ENCODE measurements at places on chromosomes 7 and 10.

- DNase-seq, result no peak
These were observed 183.4 kb upstream of the PLXNA4 start for GRCh38 chr7:132759482-132760243.

DNA sequence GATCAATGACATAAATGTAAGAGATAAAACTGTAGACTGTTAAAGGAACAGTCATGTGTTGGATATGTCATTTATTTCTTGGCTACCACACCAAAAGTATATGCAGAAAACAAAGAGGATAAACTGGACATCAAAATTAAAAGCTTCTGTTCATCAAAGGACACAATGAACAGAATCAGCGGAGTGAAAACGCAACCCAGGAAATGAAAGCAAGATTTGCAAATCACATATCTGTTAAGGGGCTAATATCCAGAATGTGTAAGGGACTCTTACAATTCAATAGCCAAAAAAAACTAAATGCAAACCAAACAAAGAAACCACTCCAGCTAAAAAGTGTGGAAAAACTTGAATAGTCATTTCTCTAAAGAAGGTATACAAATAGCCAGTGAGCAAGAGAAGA, 164.3 kb downstream of the ZMYND11 start:
- DNase-seq, result no peak

- DNase-seq, result no peak
These were observed 20.1 kb downstream of the CYTH3 start for GRCh38 chr7:6252341-6252746.

DNA sequence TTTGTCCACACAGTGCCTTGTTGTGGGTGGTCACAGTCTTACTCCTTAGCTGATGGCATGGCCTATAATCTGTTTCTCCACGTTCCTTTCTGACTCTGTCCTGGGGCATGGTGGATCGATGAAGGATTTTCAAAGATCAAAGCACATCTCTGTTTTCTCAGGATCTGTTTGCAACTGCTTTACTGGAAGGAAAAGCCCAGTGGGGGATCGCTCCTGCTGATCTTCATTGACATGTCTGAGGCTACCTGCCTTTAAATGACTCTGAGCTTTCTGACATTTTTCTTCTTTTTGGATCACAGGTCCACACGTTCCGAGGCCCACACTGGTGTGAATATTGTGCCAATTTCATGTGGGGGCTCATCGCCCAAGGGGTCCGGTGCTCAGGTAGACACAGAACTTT, 68.0 kb upstream of the PRR15 start:
- DNase-seq, result no peak

DNA sequence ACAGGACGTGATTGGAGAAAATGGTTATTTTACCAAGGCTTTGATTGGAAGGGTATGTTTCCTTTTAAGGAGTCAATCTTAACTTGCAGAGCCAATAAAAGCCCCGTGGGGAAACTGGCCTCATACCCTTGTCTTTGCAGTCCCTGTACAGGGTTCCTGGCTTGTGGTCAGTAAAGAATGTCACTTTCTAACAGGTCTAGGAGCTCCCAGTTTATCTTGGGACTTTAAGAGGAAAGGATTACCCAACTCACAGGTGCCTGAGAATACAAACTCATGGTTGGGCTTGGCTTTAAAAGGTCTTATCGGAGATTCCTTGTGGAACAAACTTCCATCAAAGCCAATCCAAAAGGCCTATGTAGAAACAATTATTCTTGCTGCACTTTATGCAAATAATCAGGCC, 221.8 kb downstream of the PHF14 start:
- DNase-seq, result no peak

GRCh38 chr10:103493362-103493915, at the start of gene NEURL1:
NEURL1 (plus strand) TSS chr10:103493705; CDS start chr10:103494388, 683 bp downstream.
- DNase-seq, result no peak

DNA sequence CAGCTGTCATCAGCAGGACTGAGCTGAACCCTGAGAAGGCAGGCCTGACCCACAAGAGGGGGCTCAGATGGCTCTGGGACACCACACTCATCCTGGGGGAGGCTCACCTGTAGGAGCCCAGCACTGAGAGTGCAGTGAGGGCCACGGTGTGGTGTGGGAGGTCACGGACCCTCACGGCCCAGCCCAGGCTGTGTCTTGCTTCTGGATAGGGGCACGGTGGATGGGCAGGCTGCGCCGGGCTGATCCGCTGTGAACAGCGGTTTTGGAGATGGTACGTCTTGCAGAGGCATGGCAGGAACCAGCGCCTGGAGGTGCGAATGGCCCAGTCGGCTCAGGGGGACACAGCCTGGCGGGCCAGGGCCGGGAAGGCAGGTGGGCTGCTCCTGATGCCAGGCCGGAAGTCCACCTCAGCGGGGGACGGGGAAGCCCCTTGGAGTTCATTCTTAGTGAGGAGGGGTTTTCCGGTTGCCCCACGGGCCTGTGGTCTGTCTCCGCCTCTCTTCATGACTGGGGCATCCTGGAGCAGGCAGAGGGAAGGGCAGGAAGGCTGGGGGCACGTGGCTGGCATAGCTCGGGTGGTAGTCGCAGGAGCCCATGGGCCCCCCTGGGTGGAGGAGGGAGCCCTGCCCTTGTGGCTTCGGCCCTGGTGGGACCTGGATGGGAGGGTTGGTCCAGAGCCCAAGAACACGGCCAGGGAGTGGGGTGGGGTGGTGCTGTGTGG, 112.5 kb downstream of the UNCX start:
- DNase-seq, result no peak

DNA sequence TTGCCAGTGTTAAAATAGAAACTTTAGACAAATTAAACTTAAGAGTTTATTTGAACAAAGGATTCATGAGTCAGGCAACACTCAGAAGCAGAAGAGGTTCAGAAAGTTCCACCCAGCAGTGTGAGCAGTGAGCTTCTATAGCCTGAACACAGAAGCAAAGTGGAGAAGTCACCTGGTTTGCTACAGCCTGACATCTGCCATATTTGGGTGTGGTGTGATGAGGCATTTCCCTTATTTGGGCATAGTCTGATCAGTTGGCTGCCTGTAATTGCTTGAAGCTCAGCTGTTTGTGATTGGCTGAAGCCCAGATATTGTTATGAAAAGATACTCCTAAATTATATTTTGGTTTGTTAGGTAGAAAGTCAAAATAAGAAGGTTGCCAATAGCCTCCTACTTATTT, 39.1 kb downstream of the VWC2 start:
- no peak for DNase-seq

DNA sequence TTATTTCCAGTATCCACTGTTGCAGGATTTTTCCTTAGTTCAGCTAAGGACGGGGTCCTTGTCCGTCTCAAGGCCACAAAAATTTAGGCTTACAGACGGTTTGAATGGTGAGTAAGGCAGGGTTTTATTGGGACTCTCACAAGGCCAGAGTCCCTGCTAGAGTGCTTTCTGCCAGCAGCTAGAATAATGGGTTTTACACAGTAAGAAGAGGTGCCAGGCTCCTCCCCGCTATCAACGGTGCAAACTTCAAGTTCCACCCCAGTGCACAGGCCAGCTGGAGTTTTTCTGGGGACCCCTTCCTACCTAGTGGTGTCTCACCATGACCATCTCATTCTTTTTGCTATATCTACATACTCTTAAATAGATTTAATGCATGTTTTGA, 198.5 kb upstream of the KCTD7 start:
- DNase-seq, result no peak

- no peak for DNase-seq
These were observed 131.9 kb downstream of the INSYN2A start for GRCh38 chr10:127064474-127064873.

- DNase-seq, result peak; percentile 24
These were observed 287.2 kb upstream of the MKLN1 start for GRCh38 chr7:131040467-131040932.

DNA sequence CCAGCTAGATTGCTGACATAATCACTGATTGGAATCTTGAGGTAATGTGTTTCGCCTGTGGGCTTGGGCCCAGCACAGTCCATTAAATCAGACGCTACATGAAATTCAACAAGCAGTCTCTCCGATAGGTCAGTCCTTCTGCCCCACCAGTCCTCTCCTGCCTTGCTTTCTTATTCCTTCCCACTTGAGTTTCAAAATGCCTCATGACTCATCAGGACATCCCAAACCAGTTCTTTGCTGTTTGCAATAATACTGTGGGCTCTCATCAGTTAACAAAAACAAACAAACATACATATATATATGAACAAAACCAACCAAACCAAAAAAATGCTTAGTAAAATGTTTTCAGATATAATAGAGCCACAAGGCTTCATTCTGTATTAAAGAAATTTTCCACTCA, 599.0 kb downstream of the SORCS1 start:
- no peak for DNase-seq

DNA sequence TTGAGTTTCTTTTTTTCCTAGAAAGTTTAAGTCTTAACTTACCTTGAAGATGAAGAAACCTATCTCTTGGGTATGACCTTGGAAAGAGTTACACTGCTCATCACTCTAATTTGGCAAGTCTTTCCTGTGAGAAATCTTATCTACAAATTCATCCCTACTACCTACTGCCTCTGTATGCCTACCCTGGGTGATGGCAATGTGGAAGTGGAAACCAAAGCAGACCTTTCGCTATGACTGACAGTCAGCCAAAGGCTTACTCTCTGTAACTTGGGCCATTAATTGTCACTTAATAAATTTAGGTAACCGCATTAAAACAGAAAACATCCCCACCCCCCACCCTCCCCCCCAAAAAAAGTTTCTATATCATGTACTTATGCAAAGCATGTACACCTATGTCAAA, 103.9 kb downstream of the CNOT4 start:
- DNase-seq, result no peak

DNA sequence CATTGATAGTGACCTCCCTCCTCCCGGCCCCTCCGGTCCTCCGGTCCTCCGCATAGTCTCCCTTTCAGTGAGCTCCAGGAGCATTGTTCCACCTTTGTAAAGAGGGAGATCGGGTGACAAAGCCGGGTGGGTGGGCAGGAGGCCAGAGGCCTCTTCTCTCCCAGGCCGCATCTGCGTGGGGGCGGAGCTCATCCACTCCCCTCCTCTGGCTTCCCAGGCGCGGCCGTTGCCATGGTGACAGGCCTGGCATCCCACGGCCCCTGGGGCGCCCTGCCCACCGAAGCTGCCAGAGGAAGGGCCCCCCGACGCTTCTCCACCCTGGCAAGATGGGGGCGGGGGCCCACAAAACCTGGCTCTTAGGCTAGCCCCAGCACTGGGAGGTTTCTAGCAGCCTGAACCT, 4.4 kb upstream of the FZD9 start:
- no peak for DNase-seq

GRCh38 chr10:104123397-104123796, 1.4 kb downstream of the SFR1 start:
- DNase-seq, result no peak

DNA sequence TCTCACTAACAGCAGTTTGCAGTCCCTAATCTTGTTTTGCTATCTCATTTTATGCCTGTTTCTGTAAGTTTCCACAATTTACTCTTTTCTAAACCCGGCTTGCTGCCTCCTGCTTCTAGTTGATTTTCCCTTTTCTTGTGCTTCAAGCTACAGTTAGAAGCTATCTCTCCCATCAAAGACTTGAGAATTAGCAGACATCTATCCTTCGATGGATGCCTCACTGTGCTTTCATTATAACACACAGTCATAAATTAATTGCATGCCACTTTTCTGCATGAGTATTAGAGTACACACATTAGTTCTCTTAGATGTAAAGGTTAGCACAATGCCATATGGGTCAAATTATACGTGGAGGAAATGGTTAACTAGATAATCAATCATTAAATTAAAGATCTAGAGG, 48.7 kb downstream of the SEMA3A start:
- DNase-seq, result no peak

DNA sequence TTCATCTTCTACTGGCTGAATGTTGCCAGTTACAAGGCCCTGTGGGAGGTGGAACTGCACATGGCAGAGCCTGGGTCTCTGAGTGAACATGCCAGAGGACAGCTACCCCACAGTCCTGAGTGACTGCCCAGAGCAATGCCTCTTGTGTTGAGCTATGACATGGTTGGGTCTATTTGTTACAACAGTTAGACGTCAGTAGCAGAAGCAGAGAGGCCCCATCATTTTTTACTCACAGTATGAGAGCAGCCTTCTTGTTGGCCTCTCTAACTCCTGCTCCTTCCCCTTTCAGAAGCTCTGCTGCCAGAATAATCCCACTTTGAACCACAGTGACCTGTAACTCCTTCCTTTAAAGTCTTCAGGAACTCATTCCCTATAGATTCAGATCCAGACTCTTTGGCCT, 30.8 kb upstream of the NRP1 start:
- no peak for DNase-seq

GRCh38 chr7:145831616-145832206, 284.9 kb upstream of the CNTNAP2 start:
- DNase-seq, result no peak

DNA sequence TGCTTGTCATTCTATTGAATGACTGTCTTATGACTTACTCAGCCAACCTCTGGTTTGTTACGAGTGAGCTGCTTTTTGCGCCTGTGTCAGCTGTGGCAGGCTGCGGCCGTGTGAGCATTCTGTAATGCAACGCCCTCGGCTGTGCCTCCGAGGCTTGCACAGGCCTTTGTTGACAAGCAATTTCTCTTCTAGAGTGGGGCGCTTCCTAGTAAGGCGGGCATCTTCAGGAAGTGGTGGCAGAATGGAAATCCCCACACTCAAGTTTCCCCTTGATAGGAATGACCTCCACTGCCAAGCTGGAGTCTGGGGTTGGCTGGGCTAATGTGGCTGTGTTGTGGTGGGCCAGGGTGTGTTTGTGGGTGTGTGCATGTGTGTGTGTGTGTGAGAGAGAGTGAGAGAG, 20.2 kb upstream of the TMEM178B start:
- DNase-seq, result no peak

DNA sequence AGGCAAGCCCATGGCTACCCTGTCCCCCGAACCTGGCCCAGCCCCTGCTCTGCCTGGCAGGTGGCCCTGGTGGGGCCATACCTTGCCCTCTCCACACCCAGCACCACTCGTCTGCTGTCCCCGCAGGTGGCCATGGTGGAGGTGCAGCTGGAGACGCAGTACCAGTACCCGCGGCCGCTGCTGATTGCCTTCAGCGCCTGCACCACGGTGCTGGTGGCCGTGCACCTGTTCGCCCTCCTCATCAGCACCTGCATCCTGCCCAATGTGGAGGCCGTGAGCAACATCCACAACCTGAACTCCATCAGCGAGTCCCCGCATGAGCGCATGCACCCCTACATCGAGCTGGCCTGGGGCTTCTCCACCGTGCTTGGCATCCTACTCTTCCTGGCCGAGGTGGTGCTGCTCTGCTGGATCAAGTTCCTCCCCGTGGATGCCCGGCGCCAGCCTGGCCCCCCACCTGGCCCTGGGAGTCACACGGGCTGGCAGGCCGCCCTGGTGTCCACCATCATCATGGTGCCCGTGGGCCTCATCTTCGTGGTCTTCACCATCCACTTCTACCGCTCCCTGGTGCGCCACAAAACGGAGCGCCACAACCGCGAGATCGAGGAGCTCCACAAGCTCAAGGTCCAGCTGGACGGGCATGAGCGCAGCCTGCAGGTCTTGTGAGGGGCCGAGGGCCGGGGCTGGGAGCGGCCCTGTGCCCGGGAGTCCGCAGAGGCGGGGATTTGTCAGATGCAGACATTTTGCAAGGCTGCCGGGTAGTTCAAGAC, 13.2 kb downstream of the ORAI2 start:
- DNase-seq, result no peak

GRCh38 chr10:59383436-59383835, 21.1 kb upstream of the FAM13C start:
- DNase-seq, result no peak

GRCh38 chr7:141573511-141573910, 22.3 kb downstream of the AGK start:
- no peak for DNase-seq

Measured in thoracic aorta (tissue), 2 donors.